ENCODE measurements at places on chromosomes 3 and 15. TPM values are rescaled to one million over a fixed set of nuclear protein-coding genes. Genes with fewer than 3 reads are reported as not detected.

- DNase-seq: no peak
Observed at GRCh38 chr15:58473724-58474123, 41.9 kb downstream of the LIPC start.

DNA sequence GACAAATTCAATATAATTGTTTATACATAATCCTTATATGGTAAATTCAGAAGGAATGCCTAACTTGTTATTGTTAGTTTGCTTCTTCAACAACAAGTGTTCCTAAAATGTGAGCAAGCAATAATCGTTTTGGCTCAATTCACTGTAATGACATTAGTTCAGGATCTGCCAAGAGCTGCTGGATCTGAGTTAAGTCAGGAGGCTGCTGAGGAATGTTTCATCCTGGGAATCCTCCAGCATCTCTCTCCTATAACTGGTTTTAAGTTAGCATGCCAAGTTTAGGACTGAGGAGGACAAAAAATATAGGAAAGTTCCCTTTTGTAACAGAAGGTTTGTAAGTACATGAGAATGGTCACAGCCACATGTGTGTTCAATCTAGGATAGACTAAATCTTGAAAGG lies 4.9 kb upstream of the GTF2A2 start:
- no peak for DNase-seq

- DNase-seq: no peak
Observed at GRCh38 chr15:71295603-71296314, 180.5 kb downstream of the THSD4 start.

The IMPDH2 gene
- total RNA-seq: 146 TPM

- no peak for DNase-seq
Observed at GRCh38 chr3:194711286-194711685, 25.6 kb downstream of the FAM43A start.

The TMEM108 gene
- 0.72 TPM for total RNA-seq

The GOLGA6B gene
- total RNA-seq: not detected

DNA sequence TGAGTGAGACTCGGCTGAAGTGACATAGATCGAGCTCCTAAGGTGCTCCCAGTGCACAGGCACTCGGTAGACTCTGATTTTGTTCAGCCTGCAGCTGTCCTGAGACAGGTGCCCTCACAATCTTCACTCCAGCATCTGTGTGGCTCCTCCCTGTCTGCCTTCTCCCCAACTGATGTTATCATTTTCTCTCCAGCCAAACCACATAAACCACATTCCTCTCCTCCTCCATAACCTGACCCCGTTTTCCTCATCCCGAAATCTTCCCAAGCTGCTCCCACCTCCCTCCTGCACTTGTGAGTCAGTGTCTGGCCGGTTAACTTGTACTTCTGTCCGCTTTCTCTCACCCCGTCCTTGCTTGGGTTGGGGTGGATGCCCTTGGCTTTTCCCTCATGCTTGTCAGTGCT lies 93.3 kb upstream of the HACD2 start:
- DNase-seq: no peak

The VIPR1 gene
- total RNA-seq: 202 TPM

The UBAP1L gene
- total RNA-seq: 6.9 TPM

The CPNE4 gene
- 0.96 TPM for total RNA-seq

DNA sequence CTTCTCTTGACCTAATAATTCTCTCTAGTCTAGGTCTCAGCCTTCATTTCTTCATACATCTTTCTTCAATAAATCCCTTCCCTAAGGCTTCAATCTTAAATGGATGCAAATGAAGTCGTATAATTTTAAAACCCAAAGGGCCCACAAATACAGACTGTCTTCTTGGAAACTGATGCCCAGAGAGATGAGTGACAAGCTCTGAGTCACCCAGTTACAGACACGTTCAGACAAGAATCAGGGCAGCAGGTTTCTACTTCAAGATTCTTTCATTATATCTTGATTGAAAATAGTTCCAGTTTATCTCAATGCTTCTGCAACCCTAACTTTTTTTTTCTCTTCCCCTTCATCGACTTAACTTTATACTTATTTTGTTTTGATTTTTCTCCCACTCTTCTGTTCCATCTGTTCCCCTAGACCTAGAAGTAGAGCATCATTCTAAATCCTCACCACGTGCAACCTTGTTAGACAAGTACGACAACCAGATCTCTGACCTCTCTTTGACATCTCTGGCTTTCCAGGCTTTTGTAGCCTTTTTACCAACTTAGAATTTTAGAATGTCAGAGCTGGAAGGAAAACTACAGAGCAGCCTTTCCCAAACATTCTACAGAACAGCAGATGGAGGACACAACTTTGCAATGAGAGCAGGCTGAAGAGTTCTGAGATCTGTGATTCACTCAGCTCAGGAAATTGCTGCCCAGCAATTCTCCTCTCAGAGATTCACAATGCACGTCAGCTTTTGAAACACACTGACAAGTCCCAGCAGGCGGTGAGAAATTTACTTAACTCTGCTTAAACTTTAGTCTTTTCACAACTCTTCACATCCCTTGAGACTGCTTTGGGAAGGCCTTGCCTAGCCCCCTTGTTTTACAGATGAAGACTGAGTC lies 25.3 kb downstream of the NCEH1 start:
- no peak for DNase-seq

DNA sequence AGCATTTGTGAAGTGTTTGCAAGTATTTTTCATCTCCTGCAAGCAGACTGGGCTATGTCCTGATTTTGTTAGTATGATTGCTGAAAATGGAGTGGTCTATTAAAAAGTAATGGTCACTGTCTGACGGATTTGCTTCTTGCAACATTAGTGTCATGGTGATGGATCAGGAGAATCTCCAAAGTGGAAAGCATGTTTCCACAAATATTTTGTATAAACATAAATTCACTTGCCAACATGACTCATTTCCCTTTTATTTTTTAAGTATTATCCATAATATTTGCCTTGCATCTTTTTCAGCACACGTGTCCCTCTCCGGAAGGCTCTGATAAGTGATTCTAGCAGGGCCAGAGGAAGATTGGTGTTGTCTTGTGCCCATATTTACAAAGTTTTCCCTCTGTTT lies 27.4 kb upstream of the CACNA2D3 start:
- no peak for DNase-seq

The DPPA4 gene
- total RNA-seq: not detected

DNA sequence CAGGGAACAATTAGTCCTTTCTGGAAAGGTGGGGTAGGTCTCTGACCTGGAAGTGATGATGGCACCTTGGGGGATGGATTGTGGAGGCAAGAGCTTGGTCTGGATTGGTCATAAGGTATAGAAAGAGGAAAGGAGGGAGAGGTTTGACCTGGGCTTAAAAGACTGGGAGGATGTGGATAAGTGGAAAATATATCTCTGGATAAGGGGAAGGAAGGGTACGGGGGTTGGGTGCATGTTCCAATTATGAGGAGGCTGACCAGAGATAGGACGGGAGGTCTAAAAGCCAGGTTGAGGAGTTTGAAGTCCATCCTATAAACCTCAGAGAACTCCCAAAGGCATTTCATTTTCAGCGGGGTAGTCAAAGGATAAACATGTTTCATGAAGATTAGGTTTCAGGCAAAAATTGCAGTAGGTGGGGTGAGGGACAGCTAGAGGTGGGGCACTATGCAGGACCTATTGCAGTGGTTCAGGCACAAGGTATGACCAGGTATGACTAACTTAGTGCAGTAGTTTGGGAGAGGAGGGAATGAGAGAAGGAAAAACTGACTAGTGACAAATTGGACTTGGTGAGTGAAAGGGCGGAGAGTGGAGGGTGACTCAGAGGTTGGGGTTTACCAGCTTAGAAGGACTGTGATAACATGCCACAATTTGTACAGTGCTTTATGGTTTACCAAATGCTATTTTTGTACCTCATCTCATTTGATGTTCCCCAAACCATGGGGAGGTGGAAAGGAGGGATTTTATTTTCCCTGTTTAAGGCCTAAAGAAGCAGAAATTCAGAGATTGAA lies 10.7 kb downstream of the PDE8A start:
- no peak for DNase-seq

GRCh38 chr3:128572644-128573105 lies 77.9 kb downstream of the RPN1 start:
- DNase-seq: peak; percentile 19

GRCh38 chr15:90364251-90364650 lies 12.2 kb downstream of the ZNF774 start:
- DNase-seq: no peak

DNA sequence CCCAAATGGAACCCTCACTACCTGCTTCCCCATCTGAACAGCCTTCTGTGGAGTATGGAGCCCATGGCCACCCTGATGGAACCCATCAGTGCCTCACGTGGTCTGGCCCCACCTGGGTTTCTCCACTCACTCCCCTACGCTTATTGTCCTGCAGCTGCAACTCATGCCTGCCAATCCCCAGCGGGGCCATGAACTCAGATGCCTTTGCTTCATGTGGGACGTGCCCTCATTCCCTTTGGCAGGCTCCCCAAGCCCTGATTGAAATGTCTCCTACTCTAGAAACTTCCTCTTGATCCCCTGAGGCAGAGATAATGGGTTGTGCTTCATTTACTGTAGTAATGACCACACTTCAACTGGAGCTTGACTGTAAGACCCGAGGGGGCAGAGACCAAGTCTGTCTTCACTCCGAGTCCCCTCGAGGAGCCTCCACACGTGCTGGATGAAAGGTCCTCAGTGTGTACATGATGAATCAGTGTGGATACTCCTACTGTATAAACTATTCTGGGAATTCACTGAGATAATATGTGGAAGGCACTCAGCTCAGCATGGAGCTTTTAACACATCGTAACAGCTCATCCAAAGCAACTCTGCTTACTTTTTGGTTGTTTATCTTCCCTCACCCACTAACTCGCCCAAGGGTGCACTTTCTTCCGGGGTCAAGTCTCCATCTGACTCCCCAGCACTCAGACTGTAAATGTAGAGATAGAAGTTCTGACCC lies 232.8 kb upstream of the BHLHE40 start:
- no peak for DNase-seq

DNA sequence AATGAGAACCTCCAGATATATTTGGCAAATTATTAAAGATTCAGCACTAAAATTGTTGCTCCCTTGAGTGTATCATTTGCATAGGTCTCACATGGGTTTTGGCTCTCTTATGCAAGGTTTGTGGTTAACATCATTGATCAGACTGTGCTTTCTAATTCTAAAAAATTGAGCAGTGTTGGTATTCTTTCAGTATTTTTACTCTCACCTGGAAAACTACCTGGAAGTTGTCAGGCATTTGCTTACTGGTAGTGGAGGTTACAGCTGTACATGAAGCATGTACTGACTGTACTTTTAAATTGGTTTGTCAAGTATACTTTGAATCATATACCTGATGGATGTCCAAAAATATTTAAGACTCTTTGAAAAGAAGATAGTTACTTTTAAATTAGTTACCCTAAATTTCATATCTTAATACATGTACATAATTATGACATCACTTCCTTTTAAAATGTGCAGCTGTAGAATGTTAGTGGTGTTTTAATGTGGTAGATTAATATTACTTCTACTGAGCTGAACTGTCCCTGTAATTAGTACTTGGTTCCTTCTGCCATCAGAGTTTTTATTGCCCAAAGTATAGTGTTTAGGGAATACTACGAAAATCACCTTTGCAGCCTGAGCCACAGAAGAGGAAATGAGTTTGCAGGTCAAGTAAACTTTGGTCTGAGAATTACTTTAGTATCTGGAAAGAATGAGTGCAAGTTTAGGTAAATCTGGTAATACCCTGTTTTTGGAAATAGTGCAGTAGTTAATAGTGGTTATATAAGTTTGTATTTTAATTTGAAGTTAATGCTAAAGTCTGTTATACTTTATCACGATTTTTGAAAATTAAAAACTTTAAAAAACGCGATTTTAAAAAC lies 2.8 kb downstream of the CHD2 start:
- DNase-seq: no peak

DNA sequence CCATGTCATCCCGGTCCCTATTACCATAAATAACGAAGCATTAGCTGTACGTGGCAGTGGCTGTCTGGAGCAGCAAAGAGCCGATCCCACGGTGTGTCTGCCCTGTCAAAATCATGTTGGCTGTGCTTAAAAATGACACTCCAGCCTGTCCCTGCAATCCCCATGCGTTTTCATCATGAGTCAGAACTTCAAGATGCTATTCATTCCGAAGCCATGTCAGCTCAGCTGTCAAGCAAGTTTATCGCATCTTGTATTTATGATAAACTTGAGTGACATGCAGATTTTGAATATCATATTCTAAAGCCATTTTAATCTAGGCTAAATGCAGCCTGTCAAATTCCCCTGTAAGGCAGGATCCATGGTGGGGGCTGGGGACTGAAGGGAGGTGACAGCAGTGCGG lies 152.4 kb downstream of the TJP1 start:
- no peak for DNase-seq

The HDGFL3 gene
- 14.1 TPM for total RNA-seq

GRCh38 chr3:195921334-195921791 lies 13.0 kb upstream of the TNK2 start:
- no peak for DNase-seq

DNA sequence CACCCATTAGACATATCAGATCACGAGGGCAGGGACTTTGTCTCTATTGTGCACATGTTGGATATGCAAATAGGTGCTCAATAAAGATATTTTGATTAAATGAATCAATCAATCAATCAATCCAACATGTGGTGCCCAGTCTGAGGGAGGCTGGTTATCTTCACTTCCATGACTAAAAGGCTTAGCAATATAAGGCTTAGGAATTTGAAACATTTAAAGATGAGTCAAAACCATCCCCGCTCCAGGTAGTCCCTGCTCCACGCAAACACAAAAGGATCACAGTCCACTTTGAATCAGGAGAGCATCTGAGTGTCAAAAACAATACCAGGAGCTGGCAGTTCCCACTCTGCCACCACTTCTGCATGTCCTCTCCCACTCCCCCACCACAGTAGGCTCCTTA lies 25.8 kb upstream of the PRICKLE2 start:
- DNase-seq: no peak

GRCh38 chr15:69939513-69940440 lies 157.9 kb downstream of the TLE3 start:
- no peak for DNase-seq

The SCN11A gene
- 2.1 TPM for total RNA-seq

The COPG1 gene
- 274 TPM for total RNA-seq

- no peak for DNase-seq
Observed at GRCh38 chr15:83365370-83365938, 81.0 kb upstream of the BNC1 start.

The TRIP4 gene
- total RNA-seq: 28.2 TPM

DNA sequence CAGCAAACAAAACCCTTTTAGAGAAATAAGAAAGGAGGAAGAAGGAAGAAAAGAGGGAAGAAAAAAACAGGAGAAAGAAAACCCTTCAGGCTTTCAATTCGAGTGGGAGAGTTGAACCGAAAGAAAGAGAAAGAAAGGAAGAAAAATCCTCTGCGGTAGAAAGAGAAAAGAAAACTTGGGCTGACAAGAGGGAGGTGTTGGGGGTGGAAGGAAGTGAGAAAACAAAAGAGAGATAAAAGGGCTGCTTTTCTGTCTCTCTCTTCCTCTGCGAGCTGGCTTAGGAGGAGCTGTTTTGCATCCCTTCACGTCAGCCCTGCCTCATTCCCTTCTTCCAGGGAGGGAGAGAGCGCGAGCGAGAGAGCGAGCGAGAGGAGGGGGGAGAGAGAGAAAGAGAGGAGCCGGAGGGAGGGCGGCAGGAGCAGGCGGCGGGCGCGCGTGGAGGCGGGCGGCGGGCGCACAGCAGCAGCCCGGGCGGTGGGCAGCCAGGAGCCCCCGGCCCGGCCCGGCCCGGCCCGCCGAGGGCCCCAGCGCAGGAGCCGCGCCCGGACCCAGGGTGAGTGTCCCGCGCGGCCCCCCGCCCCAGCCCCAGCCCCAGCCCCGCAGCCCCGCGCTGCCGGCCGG lies at the start of gene ZNF710:
Gene ZNF710 (plus strand): TSS at position 263 of the 621 bp plus-strand sequence. CDS start 65,814 bp downstream, outside the sequence.
- DNase-seq: peak; percentile 61

GRCh38 chr3:32888739-32889138 lies 62.7 kb upstream of the CCR4 start:
- no peak for DNase-seq

- peak; percentile 46 for DNase-seq
Observed at GRCh38 chr15:70528270-70528706, 235.1 kb downstream of the UACA start.

- DNase-seq: no peak
Observed at GRCh38 chr15:78620527-78621421, at the start of gene CHRNA3. CHRNA3 (minus strand) TSS chr15:78620996; CDS start chr15:78620794, 202 bp downstream.

Data from mucosa of descending colon (tissue), 3 donors.